ENCODE measurements at places on chromosomes 3 and 15. TPM values are rescaled to one million over a fixed set of nuclear protein-coding genes. Genes with fewer than 3 reads are reported as not detected.
A peak's percentile ranks its signal among the peaks of the same experiment; 100 is the strongest.

- DNase-seq: no peak
Measured at GRCh38 chr3:23916152-23916885, 471 bp downstream of the NKIRAS1 start.

- DNase-seq: no peak
Measured at GRCh38 chr3:99607151-99607550, 31.2 kb upstream of the COL8A1 start.

Gene RPS27L
- total RNA-seq: 56.2 TPM

DNA sequence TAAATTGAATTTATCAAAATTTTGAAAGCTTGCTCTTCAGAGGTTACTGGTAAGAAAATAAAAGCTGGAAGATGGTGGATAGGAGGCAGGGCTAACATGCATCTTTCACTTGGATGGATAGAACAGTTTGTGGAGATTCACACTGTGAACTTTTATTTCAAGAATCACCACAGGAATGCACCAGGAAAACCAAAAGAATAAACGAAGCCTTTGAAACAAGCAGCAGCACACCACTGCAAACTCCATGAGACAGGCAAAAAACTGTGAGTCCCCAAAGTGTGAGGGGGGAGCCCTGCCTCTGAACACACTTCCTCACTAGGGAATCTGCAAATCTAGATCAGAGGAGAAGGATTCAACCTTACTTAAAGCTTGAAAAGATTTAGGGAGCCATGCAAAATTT lies 122.2 kb downstream of the RTP4 start:
- DNase-seq: no peak

- no peak for DNase-seq
Measured at GRCh38 chr3:97871801-97872524, 50.2 kb downstream of the CRYBG3 start.

DNA sequence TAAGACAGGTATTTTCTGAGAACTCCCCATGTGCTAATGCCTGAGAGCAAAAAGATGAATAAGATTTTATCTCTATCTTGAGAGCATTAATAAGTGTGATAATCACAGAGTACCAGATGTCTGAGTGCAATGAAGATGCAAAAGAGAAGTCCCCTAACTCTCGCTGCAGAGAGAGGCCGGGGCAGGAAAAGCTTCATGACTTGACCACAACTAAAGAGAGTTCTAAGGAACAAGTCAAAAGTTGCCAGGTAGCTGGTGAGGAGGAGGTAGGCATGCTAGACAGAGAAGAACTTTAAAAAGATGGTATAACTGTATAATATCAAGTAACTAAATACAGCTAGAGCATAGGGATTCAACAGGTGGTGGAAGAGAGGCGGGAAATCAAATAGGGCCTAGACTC lies 28.8 kb downstream of the MTMR10 start:
- DNase-seq: no peak

GRCh38 chr15:80308002-80308401 lies 56.0 kb upstream of the CTXND1 start:
- peak; percentile 85 for DNase-seq

DNA sequence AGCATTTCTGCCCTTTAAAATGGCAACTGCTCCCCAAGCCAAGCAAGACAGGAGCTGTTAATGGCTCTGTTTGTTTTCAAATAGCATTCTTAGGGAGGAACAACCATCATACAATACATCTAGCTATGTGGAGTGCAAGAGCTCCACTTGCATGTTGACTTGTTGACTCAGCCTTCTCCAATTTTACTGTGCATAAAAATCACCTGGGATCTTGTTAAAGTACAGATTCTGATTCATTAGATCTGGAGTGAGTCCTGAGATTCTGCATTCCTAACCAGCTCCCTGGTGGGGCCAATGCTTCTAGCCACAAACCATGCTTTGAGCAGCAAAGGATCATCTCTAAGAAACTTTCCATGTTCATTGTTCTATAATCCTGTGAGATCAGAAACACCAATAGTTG lies 171.4 kb downstream of the THRB start:
- DNase-seq: no peak

Gene GPR149
- not detected for total RNA-seq

DNA sequence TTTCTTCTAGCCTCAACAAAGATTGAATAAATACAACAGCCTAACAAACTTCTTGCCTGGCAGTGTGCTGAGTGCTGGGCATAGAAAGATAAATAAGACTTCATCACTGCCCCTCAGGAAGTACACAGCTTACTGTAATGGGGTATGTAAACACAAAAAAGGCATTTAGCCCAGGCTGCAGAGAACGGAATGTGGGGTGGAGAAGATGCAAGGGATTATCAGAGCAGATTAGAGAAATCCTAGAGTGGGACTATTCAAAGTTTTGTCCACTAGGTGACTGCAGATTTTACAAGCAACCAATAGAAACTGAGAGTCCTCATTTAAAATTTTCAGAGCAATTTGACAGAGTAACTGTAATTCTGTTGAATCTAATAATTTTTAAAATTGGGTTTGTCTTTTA lies 35.4 kb upstream of the TSC22D2 start:
- DNase-seq: no peak

- DNase-seq: no peak
Measured at GRCh38 chr15:75234191-75234810, 23.8 kb upstream of the GOLGA6C start.

DNA sequence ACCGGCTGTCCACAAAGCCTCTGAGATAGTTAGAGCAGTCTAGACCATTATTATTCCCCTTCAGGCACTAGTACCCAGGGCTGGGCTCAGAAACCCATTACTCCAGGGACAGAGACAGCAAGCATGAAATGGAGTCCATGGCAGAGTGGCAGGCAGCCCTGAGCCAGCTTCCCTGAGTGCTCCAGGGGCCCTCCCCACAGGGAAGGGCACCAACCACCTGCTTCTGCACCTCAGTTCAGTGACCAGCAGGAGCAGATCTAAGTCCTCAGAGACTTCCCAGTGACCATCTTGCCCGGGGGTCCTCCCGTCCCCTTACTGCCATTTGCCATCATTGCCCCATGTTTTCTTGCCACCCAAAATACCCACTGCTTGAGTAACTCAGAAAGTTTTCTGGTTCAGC lies 62.0 kb downstream of the DAPK2 start:
- no peak for DNase-seq

- DNase-seq: no peak
Measured at GRCh38 chr3:185021256-185021655, 131.6 kb downstream of the C3orf70 start.

Measured in endodermal cell (in vitro differentiated cells).